ENCODE measurements at places on chromosomes 6 and 20.
A peak's percentile ranks its signal among the peaks of the same experiment; 100 is the strongest.

DNA sequence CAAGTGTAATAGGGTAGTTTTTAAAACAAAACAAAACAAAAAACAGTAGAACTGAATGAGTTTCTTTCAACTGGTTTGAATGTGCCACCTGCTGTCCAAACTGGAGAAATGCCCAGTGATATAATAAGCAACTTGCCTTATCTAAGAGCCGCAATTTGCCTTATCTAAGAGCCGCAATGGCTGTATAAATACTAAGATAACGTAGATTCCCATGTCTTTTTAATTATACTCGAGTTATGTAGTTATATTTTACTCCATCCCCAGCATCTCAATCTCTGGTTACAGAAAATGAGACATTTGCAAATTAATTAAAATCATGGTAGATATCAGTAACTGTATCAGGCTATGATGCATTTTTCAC lies 67.2 kb downstream of the RPP40 start:
- DNase-seq, result no peak

- no peak for DNase-seq
Measured at GRCh38 chr20:23061734-23062561, 12.5 kb upstream of the THBD start.

- no peak for DNase-seq
Measured at GRCh38 chr20:56395166-56395565, 2.7 kb downstream of the CSTF1 start.

- peak; percentile 92 for DNase-seq
Measured at GRCh38 chr6:36590237-36590636, 3.9 kb upstream of the SRSF3 start.

DNA sequence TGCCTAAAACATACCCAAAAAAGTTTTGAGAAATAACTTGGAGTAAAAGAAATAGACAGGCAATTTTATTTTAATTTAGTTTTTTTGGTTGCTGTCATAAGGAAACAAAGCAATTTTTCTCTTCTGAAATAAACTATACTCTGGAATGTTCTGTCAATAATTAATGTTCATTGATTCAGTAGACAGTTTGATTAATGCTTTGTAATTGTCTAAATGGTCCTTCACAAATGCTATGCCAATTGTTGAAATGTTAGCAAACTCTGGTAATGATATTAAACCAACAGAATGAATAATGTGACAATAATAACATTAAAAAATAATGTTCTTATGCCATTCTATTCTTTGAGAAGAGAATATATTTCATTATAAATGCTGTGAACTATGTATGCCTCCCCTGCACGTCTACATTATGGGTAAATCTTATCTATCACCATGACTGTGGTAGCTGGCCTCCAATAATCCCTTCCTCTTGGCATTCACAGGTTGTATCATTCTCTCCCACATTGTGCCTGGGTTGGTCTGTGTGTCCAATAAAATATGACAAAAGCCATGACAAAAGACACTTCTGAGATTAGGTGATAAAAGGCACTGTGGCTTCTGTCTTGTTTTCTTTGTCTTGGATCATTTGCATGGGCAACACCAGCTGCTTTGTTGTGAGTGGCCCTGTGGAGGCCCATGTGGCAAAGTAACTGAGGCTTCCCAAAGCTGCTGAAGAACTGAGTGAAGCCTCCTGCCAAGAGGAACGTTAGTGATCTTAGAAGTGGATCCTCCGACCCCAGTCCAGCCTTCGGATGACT lies 25.1 kb downstream of the IL20RA start:
- no peak for DNase-seq

- DNase-seq, result no peak
Measured at GRCh38 chr6:193180-193579, 99.1 kb upstream of the DUSP22 start.

DNA sequence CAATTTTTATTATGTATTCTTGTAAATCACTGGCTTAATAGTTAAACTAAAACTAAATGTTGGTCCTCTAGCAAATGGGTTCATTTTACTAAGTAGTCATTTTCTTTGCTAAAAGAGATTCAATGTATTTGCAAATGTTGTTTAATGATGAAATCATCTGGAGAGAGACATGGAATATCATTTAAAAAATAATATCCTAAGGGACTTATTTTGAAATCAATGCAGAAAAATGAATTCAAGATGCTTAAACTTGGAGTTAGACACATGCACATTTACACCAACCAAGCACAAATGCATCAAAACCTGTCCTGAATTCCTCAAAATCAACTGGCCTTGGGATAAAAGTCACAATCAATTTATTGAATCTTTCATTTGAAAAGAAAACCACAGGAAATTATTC lies 165.0 kb upstream of the RNF217 start:
- no peak for DNase-seq

DNA sequence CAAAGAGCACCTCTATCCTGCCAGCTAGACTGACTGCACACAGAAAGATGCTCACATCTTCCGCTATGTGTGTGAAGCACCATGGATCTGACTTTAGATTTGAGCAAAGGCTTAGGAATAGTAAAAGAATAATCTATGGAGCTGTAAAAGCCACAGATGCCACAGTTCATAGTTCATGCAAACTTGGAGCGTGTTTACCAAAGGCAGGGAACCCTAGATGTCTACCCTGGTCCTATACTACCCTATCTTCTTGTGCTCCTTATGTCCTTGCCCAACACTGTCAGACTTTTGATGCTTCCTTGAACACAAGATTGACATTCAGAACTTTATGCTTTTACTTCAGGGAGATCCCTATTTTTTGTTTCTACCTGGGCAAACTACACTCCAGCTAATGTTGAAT lies 39.2 kb downstream of the SPACA1 start:
- no peak for DNase-seq

DNA sequence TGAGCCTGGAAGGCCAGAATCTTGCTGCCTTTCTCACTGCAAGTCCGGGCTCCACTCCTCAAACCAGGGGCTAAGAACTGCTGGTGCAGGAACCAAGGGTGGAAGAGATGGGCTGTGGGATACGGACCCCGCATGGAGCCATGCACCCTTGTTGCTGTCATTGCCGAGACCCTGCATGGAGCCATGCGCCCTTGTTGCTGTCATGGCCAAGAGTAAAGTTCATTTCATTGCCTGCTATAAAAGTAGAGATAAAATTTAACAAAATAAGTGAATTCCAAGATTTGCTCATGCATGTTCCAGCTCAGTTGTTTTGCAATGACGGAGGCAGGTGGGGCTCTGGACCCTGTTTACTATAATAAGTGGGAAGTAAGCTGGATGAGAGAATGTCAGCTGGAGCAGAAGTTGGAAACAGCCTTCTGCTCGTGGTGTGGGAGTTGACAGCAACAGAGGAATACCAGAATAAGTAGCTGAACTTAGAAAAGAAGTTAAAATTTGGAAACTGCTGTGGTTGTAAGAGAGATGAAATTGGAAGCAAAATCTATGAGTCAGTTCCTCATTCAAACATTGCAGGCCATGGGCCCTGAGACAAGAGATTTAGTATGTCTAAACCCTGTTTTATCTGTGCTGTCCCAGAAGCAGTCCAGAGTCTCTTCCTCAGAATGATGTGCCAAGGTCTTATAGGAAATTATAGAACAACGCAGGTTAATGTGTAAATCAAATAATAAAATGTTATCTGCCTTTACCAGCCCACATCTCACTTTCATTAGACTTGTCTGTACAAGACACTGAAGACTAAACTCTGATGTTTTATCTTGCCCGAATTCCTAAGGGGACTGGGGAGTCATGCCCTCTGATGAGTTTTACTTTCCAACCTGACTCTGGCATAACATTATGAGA lies 15.8 kb upstream of the THBS2 start:
- peak; percentile 88 for DNase-seq

DNA sequence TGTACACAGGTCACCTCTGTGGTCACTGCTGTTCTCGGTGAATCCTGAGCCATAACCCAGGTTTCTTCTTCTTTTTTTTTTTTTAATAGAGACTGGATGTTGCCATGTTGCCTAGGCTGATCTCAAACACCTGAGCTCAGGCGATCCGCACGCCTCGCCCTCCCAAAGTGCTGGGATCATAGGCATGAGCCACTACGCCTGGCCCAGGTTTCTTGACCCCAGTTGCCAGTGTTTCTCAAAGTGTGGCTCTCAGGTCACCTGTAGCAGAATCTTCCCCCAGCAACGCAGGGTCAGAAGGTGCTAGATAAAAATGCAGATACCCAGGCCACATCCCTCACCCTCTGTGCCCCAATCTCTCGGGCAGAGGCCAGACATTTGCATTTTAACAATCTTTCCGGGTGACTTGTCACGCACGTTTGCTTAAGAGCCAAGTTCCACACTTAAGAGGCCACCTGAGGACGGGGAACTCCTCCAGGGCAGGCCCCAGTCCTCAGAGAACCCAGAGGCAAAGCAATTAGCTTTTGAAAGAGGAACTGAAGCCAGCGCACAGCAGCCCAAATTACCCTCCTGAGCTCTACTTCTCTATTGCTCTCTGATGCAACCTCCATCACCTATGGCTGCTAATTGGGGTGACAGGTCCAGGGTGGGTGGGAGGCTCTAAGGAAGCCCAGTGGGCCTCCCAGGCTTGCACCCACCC lies 81.8 kb downstream of the NFATC2 start:
- DNase-seq, result no peak

DNA sequence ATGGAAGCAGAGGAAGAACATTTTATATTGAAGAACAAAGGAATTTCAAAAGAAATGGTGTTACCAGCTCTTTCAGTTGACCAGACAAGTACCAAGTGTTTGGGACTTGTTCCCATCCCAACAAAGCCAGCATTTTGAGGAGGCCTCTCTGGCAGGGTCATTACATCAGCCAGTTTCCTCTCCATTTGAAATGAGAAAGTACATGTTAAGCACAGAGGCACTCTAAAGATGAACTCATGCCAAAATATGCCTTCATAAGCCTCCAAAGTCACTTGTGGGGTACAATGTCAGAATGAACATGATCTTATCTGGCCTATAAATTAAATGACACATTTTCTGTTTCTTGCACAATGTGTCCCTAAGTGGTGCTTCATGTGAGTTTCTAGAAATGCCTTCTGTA lies 223.9 kb downstream of the PRL start:
- no peak for DNase-seq

- DNase-seq, result no peak
Measured at GRCh38 chr6:11263291-11263775, 30.9 kb upstream of the NEDD9 start.

- DNase-seq, result peak; percentile 45
Measured at GRCh38 chr20:2817891-2818595, 1.9 kb downstream of the TMEM239 start.

- DNase-seq, result no peak
Measured at GRCh38 chr20:6974838-6975237, 207.4 kb downstream of the BMP2 start.

GRCh38 chr20:3890999-3891929 lies 2.1 kb downstream of the PANK2 start:
- peak; percentile 8 for DNase-seq

DNA sequence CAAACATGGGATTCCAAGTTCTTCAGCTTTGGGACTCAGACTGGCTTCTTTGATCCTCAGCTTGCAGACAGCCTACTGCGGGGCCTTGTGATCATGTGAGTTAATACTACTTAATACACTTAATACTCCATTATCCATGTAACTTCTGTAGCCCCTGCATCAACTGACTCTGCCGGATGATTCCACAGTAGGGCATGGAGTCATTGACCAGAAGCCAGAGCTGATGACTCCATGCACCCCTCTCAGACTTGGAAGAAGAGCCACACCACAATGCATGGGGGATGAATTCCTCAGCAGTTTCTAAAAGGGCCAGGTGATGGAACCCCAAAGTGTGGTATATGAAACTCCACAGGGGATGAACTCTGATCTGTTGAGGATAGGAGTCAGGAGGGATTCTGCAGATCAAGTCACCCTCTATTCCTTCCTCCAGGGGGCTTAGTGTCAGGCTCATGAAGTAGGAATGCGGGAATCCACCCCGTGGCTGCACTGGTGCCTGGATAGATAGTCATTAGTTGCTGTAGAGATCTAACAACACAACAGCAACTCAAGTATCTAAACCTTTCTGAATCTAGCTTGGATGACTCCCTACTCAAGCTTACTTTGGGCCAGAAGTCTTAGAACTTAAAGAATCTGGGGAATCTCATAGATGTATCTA lies 70.2 kb downstream of the GPR6 start:
- DNase-seq, result no peak

- no peak for DNase-seq
Measured at GRCh38 chr6:47357827-47358226, 48.1 kb upstream of the TNFRSF21 start.

DNA sequence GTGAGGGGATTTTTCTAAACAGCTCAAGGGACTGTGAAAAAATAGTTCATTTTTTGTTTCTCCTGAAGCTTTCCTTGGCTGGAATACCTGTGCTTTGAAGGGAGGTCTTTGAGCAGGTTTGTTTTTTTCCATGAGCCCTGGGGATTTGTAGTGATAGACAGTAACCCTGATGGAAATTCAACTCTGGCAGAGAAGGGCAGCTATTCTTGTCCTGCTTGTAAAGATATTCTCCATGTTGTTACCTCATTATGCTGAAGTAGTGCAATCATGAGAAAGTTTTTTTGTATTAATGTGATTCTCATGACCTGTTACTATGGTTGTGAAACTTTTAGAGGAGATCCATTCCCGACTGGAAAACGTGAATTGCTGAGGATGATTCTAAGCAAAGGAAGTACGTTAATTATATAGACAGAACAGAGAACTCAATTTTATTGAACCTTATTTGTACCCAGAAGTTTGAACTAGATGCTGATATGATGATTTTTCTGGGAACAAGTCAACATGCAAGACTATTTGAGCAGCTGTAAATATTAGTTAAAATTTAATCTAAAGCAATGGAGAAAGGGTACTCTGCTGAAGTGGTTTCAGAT lies 12.5 kb downstream of the UTRN start:
- DNase-seq, result no peak

DNA sequence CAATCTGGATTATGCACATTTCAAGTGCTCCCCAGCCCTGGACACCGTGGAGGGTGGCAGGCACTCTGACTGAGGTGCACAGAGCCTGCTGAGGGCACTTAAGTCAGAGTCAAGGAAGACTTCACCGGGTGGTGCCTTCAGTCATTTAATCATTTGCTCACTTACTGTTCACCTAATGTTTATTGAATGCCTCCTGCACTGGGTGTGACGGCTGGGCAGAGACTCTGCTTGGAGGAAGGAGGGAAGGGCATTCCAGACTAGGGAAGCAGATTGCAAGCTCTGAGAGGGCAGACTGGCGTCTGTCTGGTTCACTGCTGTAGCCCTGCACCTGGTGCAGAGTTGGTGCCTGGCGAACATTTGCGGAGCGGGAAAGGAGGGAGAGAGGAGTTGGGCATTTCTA lies 54.2 kb upstream of the FAM83D start:
- DNase-seq, result no peak

GRCh38 chr6:145588981-145589380 lies 146.3 kb downstream of the EPM2A start:
- DNase-seq, result no peak

All from osteoblast (primary cell).